ENCODE measurements at places on chromosomes 7 and 10.

- no peak for DNase-seq
Measured at GRCh38 chr10:48543182-48543844, 61.6 kb downstream of the ARHGAP22 start.

GRCh38 chr10:129770286-129770685 lies 193.8 kb downstream of the EBF3 start:
- no peak for DNase-seq

DNA sequence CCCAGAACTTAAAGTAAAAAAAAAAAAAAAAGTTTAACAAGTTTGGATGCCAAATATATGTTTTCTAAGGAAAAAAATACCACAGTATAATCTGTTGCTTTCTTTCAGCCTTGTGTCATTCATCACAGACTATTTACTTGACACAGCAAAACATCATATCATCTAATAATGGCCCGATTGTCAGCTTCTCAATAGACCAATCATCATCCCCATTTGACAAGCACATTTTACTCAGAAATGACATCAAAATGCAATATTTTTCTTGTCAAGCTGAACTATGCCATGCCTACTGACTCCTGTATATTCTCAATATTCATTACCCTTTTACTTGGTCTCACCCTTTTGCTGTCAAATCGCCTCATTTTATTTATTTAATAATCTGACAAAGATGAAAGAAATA lies 249.7 kb downstream of the NRG3 start:
- DNase-seq: no peak

DNA sequence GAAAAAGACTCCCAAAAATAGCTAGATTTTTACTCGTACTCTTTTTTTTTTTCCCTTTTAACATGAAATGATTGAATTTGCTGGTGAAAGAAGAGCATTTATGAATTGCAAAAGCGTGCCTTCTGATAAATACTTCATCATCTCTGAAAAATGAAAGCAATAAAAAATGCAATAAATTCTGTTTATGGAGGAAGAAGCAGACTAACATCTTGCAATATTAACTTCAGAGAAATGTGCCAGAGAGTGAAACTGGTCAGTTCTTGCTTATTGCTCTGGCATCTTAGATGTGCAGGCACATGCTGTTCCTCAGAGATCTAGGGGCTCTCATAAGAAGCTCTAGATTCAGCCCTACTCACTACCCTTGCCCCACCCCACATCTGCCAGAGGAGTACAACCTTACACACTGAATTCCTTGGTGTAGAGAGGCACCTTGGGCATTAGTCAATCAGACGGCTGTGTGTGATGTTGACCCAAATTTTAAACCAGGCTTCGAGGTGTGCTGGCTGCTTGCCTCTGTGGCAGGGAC lies 891.1 kb upstream of the GHITM start:
- DNase-seq: no peak

DNA sequence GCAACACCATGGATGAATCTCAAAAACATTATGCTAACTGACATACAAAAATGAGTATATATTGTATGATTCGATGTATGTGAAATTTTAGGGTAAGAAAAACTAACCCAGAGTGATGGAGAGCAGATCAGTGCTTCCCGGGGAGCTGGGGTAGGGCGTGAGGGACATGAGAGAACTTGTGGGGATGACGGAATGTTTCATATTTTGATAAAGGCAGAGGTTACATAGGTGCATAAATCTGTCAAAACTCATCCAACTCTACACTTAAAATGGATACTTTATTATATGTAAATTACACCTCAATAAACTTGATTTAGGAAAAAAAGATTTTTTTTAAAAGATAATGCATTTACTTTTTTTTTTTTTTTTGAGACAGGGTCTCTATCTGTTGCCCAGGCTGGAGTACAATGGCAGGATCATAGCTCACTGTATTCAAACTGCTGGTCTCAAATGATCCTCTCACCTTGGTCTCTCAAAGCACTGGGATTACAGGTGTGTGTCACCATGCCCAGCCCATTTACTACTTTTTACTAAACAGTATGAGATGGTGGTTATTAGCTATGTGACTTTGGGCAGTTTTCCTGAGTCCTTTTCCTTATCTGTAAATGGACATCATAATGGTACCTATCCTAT lies 13.7 kb downstream of the RHEB start:
- no peak for DNase-seq

GRCh38 chr7:112267944-112268691 lies 61.6 kb downstream of the ZNF277 start:
- DNase-seq: no peak

Measured in activated naive CD4-positive, alpha-beta T cell treated with anti-CD3 and anti-CD28 coated beads, Interleukin-2, amount 10 ng/mL, durations not matched to agents 7 days and 5 days (primary cell).